Stimulated activated CD4-positive, alpha-beta T cell treated with anti-CD3 and anti-CD28 coated beads, TNF-alpha, amount 100 ng/mL, for 1 hour (primary cell): ENCODE measurements at places on chromosomes 1 and 21.

DNA sequence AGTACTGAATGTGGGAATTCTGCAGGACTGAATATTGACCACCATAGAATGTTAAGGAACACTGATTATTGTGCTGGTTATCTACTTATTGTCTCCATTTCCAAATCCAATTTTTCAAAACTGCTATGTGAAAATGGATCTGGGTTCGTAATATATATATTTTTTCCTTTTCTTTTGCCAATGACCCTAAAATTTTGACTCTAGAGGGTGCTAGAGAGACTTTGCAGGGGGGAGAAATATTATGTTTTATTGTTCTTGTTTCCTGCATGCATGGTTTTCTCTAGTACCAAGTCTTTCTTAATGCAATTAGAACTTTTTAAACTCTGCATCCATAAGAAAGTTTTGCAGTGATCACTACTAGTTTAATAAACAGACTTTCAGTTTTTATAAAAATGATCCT is 1256.9 kb downstream of the BRINP3 start:
- no peak for DNase-seq

GRCh38 chr1:203304391-203304918 is 864 bp upstream of the BTG2 start:
- no peak for DNase-seq

- peak; percentile 3 for DNase-seq
Measured at GRCh38 chr1:182786223-182786994, 3.2 kb upstream of the NPL start.

GRCh38 chr21:46004168-46004861 is 22.7 kb downstream of the COL6A1 start:
- no peak for DNase-seq

DNA sequence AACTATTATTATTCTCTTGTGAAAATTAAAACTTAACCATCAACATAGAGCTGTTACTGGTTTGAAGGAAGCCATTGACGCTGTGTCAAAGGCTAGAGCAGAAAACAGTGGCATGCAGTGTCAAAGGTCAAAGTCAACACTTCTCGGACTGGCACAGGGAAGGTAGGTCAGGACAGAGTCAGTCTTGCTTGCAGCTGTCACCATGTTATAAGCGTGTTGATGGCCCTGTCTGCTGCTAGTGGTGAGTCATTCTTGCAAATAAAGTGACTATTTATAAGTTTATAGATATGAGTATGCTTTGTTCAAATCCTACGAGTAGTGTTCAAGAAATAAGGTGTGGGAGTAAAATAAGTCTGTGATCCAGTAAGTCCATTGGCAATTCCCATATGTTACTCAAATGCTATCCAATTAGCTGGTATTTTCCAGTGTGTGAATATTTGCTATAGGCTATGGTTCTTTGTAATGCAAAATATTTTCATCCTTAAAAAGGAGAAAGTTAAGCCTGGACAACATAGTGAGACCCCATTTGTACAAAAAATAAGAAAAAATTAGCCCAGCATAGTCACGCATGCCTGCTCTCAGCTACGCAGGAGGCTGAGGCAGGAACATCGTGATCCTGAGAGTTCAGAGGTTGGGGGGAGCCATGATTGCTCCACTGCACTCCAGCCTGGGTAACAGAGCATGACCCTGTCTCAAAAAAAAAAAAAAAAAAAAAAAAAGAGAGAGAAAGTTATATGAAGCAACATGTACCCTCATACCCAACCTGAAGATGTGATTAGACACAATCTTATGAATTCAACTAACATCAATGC is 26.3 kb upstream of the TINAGL1 start:
- no peak for DNase-seq
